ENCODE measurements at places on chromosomes 6 and 20. TPM values are rescaled to one million over a fixed set of nuclear protein-coding genes. Genes with fewer than 3 reads are reported as not detected.

DNA sequence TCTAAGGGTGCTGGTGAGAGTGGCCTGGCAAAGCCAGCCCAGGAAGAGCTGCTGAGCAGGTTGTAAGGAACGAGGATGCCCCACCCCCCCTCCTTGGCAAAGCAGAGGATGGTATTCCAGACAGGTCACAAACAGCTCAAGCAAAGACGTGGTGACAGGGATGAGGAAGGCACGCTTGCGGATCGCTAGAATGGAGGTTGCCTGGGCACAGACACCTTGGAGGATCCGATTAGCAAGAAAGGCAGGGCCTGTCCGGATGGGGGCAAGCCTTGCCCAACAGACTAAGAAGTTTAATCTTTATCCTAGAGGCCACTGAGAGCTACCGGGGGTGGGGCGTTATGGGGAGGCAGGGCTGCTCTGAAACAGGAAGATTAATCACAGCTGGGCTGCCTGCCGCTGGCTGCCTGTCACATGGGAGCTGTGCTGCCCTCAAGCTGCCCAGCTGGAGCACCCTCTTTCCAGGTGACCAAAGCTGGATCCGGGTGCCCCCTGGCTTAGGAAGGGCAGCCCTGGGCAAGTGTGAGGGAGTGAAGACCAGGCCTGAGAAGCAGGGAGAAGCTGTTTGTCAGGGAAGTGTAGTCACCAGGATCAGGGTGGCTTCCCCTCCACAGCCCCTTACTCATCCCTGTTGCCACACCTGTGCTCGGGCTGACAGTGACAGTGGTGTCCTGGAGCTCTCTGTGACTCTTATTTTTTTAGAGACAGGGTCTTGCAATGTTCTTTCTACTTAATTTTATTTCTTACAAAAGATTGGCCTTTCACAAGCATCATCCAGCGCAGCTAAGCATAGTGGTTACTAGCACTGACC lies 9.1 kb upstream of the MAPK13 start:
- DNase-seq = no peak

GRCh38 chr6:122894791-122895190 lies 101.2 kb upstream of the CLVS2 start:
- no peak for DNase-seq

- no peak for DNase-seq
Observed at GRCh38 chr6:15309611-15310283, 63.9 kb downstream of the JARID2 start.

- no peak for DNase-seq
Observed at GRCh38 chr6:156782691-156783320, 5.6 kb downstream of the ARID1B start.

GRCh38 chr6:43221046-43221972 lies 8.0 kb downstream of the DNPH1 start:
- DNase-seq = no peak

GRCh38 chr6:130674604-130675003 lies 152.6 kb upstream of the SMLR1 start:
- DNase-seq = no peak

- peak; percentile 10 for DNase-seq
Observed at GRCh38 chr6:51322505-51322904, 503.8 kb downstream of the TFAP2B start.

- DNase-seq = no peak
Observed at GRCh38 chr20:36355469-36356171, 49.5 kb downstream of the DLGAP4 start.

DNA sequence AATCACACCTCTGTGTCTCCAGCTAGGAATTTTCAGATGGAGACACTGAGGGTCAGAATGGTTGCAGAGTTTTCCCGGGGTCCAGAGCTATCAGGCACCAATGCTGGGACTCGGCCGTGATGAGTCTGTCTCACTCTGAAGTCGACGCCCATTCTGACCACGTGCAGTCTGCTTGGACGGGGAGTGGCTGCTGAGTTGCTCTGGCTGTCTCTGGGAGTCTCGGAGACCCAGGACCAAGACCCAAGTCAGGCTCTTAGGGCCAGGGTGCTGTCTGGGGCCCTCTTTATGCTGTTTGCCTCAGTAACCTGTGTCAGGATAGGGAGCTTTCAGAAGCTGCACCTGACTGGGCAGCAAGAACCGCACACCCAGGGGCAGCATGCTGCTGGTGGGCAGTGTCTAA lies 4.6 kb downstream of the IP6K3 start:
- DNase-seq = no peak

DNA sequence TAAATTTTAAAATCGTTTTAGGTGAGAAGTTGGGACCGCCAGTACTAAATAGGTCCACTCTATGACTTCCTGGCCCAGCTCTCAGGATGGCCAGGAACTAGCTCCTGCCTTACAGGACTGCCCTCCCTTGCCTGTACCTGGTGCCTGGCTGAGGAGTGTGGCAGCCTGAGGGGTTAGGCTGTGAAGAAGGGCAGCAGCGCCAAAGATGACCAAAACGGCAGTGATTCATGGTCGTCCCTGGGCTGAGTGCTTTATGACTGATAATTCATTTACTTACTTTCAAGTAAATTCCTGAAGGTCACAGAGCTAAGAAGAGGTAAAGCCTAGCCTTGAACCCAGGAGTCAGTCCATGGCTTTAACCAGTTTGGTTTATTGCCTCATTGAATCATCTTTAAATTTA lies 22.1 kb downstream of the STK35 start:
- DNase-seq = no peak

DNA sequence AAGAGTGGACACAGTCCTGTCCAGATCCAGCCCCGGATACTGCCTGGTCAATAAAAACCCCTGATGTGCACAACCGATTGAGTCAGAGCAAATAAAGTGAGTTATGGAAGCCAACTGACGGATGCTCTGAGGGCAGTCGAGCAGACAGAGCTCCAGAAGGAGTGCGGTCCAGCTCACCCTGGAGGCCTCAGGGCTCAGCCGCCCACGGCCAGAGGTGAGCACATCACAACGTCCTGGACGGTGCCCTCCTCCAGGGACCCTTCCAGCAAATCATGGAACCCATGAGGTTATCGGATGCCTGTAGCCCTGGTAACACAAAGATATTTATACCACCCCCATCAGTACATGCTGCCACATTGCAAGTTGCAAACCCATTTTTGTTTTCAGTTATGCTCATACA lies 44.0 kb upstream of the SMOC2 start:
- no peak for DNase-seq

GRCh38 chr6:109182578-109182977 lies 87.3 kb downstream of the CEP57L1 start:
- no peak for DNase-seq

DNA sequence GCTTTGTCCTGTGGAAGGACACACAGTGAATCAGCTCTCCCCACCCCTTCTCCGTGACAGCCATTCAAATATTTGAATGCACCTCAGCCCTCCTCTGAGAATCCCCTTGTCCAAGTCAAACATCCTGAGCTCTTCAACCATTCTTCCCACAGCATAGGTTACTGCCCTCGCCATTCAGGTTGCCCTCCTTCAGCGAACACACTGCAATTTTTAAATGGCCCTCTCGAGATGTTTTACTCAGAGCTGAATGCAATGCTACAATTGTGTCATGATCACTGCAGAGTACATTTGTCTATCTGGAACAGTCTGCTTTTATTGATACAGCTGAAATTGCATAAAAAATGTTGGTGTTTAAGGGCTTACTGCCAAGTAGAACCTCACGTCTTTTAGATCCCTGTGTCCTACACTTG lies 48.9 kb downstream of the SLC2A12 start:
- no peak for DNase-seq

GRCh38 chr20:38032585-38033329 lies 499 bp downstream of the TTI1 start:
- peak; percentile 14 for DNase-seq

GRCh38 chr6:150681578-150682395 lies 82.1 kb downstream of the PLEKHG1 start:
- DNase-seq = no peak

GRCh38 chr6:52161689-52162438 lies 24.3 kb upstream of the IL17A start:
- no peak for DNase-seq

GRCh38 chr6:164294047-164294784 lies 879.7 kb downstream of the QKI start:
- DNase-seq = no peak

DNA sequence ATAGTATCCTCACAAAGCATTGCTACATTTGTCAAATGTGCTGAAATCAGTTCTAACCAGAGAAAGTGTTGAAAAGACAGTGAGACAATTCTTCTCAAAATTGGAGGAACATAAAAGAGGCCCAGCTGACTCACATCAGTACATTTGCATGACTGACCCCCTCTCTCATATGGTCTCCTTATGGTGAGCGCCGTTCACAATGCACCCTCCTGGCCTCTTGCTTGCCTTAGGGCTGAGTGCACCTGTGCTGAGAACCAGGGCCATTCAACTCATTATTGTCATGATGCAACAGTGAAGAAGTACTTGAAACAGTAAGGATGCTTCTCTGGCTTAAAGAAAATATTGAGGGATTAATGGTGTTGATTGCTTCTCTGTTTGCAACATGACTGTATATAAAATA lies 375.2 kb upstream of the AGPAT4 start:
- no peak for DNase-seq

DNA sequence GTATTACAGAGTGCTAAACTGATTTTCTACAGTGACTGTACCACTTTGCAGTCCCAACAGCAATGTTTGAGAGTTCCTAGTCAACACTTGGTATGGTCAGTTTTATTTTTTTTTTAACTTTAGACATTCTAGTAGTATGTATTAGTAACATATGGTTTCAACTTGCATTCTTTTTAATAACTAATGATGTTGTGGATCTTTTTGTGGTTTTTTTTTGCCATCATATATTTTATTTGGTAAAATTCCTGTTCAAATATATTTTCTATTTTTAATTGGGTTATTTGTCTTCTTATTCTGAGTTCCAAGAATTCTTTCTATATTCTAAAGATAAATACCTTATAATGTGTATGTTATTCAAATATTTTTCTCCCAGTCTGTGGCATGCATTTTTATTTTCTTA lies 189.4 kb upstream of the ECI2 start:
- DNase-seq = no peak

DNA sequence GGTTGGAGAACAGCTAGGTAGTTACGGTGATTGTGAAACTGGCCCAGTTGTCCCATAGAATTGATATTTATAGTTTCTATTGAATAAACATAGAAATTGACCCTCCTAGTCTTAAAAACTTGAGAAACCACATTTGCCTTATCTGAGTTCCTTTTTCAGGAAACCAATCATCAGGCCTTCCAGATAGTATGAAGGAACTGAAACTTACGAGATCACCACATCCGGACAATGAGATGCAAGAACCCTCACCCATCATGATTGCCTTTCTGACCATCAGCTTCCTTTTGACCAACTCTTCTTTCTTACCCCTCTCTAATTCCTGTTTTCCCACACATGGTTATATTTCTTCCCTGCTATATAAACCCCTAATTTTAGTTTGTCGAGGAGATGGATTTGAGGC lies 21.8 kb downstream of the SLC35F1 start:
- no peak for DNase-seq

GRCh38 chr20:40612837-40613236 lies 76.2 kb downstream of the MAFB start:
- no peak for DNase-seq

- peak; percentile 96 for DNase-seq
Observed at GRCh38 chr20:50308513-50309279, 118.1 kb downstream of the CEBPB start.

GRCh38 chr6:129890701-129891100 lies 29.6 kb upstream of the TMEM244 start:
- no peak for DNase-seq

- DNase-seq = no peak
Observed at GRCh38 chr6:149919834-149920225, 3.1 kb downstream of the RAET1G start.

DNA sequence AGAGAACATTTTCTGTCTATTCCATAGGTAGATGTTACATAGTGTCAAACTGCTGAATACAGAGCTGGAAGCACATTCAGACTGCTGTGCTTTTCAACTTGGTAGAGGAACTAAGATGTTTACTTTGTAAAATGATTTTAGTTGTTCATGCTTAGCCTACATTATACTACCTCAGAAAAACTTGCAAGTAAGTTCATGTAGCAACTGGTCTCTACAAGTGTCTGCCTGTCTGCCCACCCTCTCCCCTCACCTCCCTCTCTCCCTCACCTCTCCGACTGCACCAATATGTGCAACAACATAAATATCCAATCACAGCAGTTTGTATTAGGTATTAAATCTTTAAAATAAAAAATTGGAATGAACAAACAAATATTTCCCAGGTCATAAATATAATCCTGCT lies 25.3 kb downstream of the ELOVL4 start:
- no peak for DNase-seq

DNA sequence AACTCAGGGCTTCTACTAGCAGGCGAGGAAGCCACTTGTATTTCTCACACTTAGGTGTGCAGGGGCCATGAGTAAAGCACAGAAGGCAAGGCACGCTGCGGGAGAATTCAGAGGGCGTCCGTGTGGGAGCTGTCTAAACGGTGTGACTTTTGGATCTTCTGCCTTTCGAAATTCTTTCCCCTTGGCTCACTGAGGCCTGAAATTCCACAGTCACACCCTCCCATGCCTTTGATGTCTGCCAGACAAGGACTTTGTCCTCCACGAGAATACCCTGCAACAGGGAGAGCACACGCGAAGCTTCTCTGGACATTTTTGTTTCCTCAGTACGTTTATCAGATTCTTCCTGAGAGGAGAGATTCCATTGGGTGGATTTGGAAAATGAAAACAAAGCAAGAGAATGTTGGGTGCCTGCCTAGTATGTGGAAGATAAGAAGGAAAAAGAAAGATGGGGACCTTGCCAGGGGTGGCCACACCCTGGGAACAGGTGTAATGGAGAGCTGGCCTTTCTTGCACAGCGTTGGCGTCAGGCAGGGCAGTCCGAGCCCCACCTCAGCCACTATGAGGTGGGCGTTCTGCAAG lies 235.7 kb downstream of the MYLK4 start:
- DNase-seq = no peak

- no peak for DNase-seq
Observed at GRCh38 chr6:43432009-43432945, 4.9 kb downstream of the ABCC10 start.

DNA sequence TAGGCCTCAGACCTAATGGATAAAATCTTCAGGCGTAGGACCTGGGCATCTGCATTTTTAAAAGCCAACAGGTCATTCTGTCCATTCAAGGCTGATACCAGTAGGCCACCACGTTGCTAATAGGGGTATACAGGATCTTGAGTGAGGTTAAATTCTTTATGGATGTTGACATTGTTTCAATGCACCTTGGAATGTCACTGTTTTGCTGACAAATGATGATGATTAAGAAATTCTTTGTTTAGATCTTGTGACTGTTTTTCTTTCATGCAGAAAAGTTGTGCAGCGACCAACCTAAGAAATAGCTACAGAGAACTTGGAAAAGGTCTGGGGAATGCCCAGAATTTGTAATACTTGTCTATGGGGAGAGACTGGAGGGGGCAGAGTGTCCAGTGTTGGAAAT lies 101.1 kb upstream of the CLDN20 start:
- no peak for DNase-seq

GRCh38 chr6:118768904-118769325 lies 117.5 kb upstream of the CEP85L start:
- no peak for DNase-seq

MED20 gene
- total RNA-seq = 49.4 TPM

IRF4 gene
- not detected for total RNA-seq

CNKSR3 gene
- total RNA-seq = 8.3 TPM

UBD gene
- 1.1 TPM for total RNA-seq

RBM24 gene
- total RNA-seq = 1.0 TPM

POM121L2 gene
- total RNA-seq = not detected

DIDO1 gene
- 14.7 TPM for total RNA-seq

VGLL2 gene
- 0.50 TPM for total RNA-seq

PRRT1 gene
- total RNA-seq = 0.10 TPM
